ENCODE measurements at places on chromosomes 5 and 9. TPM values are rescaled to one million over a fixed set of nuclear protein-coding genes. Genes with fewer than 3 reads are reported as not detected.

- peak; percentile 51 for DNase-seq
These were observed 142.9 kb upstream of the MSX2 start for GRCh38 chr5:174581479-174581878.

DNA sequence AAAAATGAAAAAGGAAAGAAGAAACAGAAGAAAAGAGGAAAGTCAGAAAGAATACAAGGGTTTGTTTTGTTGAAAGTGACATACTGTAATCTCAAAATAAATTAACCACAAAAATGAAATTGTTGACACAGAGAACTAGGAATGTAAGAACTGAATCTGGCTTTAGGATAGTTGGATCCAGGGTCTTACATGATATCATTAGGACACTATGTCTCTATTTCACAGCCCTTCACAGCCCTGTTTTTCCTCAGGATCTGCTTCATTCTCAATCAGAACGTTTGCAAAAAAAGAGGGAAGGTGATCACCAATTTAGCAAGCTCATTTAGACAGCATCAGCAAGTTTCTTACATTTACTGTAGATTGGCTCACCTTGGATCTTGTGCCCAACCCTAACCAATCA is 188.5 kb upstream of the NREP start:
- no peak for DNase-seq

The HIGD2A gene
- total RNA-seq, result 182 TPM

GRCh38 chr5:157463621-157464518 is 3.9 kb downstream of the NIPAL4 start:
- DNase-seq, result no peak

The CYLC2 gene
- not detected for total RNA-seq

DNA sequence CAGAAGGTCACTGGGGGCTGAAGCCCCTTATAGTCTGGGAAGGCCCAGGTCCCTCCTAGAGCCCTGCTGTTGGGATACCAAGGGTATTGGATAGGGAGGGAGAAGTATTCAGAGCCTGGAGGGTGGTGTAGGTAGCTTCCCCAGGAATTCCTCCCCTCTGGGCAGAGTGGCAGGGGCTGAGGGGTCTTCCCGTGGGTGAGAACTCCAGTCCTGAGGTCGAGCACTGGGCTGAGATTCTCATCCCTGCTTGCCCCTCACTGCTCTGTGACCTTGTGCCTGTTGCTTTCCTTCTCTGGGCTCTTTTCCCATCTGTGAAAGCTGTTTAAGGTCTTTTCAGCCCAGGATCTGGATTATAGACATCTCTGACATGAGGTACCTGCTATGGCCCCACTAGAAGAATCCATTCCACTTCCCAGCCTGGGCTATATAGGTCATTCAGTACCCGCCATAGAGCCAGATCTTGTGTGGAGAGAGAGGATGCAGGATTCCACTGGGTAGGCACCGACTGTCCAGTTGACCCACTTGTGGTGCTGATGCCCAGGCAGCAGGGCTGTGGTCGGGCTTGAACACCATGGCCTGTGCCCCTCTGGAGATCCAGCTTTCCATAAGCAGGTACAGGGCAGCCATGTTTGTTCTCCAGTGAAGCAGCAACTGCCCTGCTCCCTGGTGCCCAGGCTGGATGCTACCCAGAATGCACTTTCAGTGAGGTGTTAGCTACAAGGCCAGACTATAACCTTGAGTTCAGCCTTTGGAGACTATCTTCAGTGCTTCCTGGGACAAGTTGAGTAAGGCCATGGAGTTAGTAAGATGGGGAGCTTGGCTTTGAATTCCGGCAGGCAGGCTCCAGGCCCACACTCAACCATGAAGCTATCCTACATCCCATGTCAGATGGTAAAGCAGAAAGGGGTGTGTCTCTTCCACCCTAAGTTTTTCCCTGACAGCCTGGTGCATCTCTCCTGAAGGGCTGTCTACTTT is 60.1 kb downstream of the AMBP start:
- DNase-seq, result no peak

The SLC2A8 gene
- total RNA-seq, result 8.4 TPM

GRCh38 chr5:180130876-180131740 is 59.5 kb upstream of the RNF130 start:
- DNase-seq, result no peak

DNA sequence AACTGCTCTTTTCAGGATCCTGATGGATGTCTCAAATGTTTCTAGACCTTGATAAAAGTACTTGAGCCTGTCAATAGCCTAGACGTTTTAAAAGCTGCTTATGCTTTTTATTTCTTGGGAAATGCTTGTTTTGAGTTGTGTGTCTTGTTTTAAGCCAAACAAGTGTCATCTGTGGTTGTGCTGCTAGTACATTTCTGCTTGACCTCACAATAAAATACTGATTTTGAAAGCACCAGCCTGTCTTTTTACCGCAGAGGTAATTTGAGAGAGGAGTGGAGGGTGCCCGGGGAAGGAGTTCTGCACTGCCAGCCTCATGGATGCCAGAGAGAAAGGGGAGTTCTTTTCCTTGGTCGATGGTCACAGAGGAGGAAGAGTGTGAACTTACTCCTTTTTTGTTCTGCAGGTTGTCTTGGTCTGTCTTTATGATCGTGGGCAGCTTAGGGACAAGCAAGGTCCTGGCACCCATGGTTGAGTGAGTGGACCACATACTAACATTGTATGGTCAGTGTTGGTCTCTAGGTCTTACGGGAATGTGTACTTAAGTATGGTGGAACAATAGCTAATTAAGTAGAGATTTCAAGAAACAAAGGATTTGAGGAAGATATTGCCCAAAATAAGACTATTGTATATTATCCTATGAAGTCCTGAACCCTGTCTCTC is 61.0 kb downstream of the TRIO start:
- DNase-seq, result no peak

DNA sequence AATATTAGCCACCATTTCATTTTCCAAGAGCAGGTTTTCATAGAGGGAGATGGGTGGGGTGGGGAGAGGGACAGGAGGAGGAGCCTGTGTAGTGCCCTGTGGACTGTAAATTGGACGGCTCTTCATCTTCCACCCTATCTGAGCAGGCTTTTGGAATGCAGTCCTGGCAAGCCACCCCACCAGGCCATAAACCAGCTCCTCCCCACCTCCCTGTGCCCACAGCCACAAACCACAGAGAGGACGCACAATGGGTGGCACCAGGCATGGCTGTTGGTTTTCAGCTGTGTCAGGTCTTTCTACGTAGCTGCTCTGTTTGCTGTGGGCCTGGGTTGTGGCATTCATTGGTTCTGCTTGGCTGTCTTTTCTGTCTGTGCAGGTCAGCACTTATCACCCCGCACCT is 58.0 kb downstream of the PLAC8L1 start:
- peak; percentile 77 for DNase-seq

The NFIB gene
- 11.3 TPM for total RNA-seq

GRCh38 chr5:173468821-173469251 is 140.6 kb upstream of the STC2 start:
- no peak for DNase-seq

GRCh38 chr9:110898866-110899265 is 139.4 kb downstream of the LPAR1 start:
- DNase-seq, result no peak

GRCh38 chr5:88555674-88556073 is 287.0 kb upstream of the TMEM161B start:
- DNase-seq, result peak; percentile 10

DNA sequence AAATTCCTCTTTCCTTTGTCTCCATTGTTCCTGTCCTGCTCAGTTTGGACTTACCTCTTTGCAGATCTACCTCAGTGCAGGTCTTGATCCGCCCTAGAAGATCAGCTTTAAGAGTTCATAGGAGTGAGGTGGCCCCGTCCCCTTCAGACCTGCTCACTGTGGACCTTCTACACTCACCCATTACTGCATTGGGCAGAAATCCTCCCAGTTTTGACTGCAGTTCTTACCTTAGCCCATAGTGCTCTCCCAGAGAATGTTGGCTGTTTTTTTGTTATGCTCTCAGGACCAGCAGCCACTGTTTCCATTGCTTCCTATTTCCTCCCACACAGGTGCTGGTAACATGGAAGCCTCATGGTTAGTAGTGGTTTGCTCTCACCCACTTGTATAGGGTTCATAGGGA is 63.3 kb downstream of the GALNT10 start:
- DNase-seq, result no peak

The FNIP1 gene
- total RNA-seq, result 24.1 TPM

The SAPCD2 gene
- total RNA-seq, result 5.9 TPM

The STXBP1 gene
- 18.8 TPM for total RNA-seq

GRCh38 chr9:8534828-8535227 is 735.2 kb upstream of the DMAC1 start:
- DNase-seq, result no peak

DNA sequence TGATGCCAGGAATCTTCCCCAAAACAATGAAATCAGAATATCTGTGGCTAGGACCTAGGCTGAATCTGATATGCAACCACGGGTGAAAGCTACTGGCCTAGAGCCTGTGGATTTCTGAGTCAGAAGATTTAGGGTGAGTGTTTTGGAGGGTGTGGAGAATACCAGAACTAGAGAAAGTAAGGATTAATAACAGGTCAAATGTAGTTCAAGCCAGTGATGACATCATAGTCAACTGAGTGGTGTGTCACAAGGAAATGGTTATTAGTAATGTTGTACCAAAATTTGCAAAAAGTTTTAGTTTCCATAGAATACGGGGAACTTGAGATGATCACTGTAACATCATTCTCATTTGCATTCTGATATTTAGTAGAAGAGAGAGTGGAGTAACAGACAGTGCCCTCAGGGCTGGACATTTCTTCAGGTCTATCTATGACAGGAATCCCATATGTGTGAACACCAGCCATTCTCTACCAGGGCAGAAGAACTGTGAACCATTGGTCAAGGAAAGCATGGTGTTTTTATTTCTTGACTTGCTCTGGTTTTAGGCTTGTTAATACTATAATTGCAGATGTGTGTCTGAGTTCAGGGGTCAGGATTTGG is 3.7 kb downstream of the GALNT12 start:
- no peak for DNase-seq

The EXOSC2 gene
- 51.5 TPM for total RNA-seq

- DNase-seq, result no peak
These were observed 326.7 kb downstream of the MLLT3 start for GRCh38 chr9:20295555-20295954.

DNA sequence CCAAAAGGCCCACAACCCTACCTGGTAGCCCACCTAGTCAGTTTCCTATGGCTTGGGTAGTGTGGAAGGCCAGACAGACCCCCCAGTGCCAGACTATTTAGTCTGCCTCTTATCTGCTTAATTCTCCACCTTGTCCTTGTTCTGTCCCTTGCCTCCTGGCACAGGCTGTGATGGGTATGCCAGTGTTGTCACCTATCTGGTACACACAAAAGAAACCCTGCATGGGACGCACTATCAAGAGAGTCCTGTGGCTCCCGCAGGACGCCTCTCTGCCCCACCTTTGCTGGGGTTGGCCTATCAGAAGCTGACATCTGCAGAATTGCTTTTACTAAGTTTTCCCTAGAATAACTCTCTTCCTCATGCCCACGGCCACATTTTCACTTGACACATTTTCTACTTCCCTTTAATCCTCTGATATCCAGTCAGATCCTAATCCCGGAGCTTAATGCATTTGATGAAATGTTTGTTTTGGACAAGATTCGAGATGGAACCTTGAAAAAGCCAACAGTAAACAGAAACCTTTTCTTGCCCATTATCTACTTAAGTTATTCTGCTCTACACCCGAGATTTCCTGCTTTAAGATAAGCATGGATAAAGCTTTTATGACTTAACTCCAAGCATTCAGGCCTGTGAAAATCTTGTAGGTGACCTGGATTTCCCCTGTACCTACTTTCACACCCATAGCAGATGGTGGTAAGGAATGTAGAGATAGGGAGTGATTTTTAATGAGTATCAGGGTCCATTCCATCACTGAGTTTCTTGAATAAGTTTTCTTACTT is 468.5 kb downstream of the ZNF608 start:
- no peak for DNase-seq

The TAF1L gene
- total RNA-seq, result not detected

DNA sequence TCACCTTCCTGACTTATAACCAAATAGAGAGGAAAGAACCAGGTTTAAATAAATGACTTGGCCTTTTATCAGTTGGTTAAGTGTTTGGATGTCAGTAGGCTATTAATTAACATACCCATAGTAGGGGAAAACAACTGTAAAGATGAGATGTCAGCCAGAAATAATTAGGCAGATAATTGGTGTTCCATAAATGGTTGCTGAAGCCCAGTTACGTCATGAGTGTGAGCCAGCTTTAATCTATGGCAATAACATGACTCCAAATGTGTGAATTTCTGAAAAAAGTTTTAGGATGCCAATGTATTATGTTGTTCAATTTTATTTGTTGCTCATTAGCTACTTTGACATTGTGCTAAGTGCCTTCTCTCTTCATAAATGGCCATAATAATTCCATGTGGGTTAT is 180.5 kb downstream of the FBXL7 start:
- DNase-seq, result no peak

The OGN gene
- not detected for total RNA-seq

DNA sequence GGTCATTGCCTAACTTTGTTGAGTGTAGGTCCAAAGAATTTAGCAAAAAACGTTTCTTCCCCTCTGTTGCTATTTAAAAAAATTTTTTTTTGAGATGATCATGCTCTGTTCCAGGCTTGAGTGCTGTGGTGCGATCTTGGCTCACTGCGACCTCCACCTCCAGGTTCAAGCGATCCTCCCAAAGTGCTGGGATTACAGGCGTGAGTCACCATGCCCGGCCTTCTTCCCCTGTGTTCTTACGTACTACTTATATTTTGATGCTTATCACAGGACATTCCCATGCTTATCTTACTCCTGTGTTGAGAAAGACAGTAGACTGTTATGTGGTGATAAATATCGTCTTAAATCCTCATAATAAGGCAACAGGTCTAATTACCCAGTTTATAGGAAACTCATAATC is 2.5 kb downstream of the ACER2 start:
- no peak for DNase-seq

The GABRB2 gene
- 0.81 TPM for total RNA-seq

GRCh38 chr5:104297076-104297475 is 734.5 kb upstream of the NUDT12 start:
- DNase-seq, result no peak

DNA sequence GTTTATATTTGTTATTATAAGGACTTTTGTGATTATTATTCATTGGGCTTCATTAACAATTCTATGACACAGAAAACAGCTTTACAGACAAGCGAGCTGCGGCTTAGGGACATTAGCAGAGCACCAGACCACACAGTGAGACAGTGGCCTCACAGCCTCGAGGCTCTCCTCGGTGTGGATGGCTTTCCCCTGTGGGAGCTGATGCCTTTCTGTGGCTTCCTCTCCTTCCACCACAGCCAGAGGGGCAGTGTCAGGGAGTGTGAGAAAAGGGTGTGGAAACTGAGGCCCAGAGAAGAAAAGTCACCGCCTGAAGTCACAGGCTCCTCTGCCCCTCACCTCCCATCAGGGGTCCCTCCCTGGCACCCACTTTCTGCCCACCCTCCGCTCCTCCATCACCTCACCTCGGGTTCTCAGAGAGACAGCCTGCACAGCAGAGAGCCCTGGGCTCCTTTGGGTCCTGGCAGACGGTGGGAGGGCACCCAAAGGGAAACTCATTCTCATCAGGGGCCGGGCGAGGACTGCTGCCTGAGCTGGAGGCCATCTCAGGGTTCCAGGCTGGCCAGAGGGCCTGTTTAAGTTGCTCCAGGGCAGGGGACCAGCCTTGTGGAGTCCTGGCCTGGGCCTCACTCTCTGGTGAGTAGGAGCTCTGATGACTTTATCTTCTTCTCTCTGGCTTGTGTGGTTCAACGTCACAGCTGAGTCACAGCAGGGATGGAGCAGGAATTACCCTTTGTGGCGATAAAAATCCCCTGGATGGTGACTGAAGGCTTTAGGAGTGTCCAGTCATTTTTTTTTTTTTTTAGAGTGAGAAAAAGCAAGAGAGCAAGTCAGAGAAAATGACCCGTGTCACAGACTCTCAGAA is 830 bp downstream of the TRAF1 start:
- DNase-seq, result peak; percentile 77

The GNA14 gene
- 0.06 TPM for total RNA-seq

- DNase-seq, result no peak
These were observed 26.3 kb upstream of the TNPO1 start for GRCh38 chr5:72790186-72790585.
